ENCODE measurements at places on chromosomes 4 and X. TPM values are rescaled to one million over a fixed set of nuclear protein-coding genes. Genes with fewer than 3 reads are reported as not detected.

CENPVL1 gene
- total RNA-seq: not detected

DIPK2B gene
- total RNA-seq: not detected

VSIG4 gene
- total RNA-seq: not detected

CXXC4 gene
- total RNA-seq: 0.80 TPM

ATP6AP1 gene
- total RNA-seq: 112 TPM

TMEM47 gene
- total RNA-seq: not detected

RAB41 gene
- not detected for total RNA-seq

TENM3 gene
- not detected for total RNA-seq

- no peaks in the 10 kb centered on the region for H3K27me3 ChIP-seq
- no peaks in the 10 kb centered on the region for H3K36me3 ChIP-seq
- H3K4me1 ChIP-seq: peaks cover 12% of the 10 kb centered on the region
- no peak for DNase-seq
- H3K4me3 ChIP-seq: no peak overlapping the region
Measured at GRCh38 chr4:83219344-83220331, 65.0 kb downstream of the COQ2 start.

GRCh38 chrX:124194199-124194598, 138.3 kb upstream of the TEX13D start:
- H3K4me1 ChIP-seq: no peaks in the 10 kb centered on the region
- H3K27ac ChIP-seq: no peak overlapping the region
- H3K36me3 ChIP-seq: no peaks in the 10 kb centered on the region
- no peak for DNase-seq

DNA sequence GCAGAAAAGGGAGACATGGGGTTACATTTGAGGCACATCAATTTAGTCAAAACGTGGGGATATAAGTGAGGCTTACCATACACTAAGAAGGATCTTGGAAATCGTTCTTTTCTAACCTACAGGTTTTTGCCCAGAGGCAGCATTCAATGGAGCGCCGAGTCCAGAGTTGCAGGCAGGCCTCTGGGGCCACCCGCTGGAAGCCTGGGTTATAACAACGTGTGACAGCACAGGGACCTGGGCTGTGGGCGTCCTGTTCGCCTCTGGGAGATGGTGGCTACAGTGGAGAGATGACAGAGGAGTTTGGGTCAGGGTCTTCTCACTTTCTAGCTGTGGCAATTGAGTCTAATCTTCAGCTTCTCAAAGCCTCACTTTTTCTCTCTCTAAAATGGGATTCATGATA, 53.9 kb downstream of the ENPP6 start:
- H3K4me3 ChIP-seq: no peak overlapping the region
- DNase-seq: peak; percentile 27
- H3K27ac ChIP-seq: no peak overlapping the region
- H3K27me3 ChIP-seq: peaks cover 13% of the 10 kb centered on the region

DNA sequence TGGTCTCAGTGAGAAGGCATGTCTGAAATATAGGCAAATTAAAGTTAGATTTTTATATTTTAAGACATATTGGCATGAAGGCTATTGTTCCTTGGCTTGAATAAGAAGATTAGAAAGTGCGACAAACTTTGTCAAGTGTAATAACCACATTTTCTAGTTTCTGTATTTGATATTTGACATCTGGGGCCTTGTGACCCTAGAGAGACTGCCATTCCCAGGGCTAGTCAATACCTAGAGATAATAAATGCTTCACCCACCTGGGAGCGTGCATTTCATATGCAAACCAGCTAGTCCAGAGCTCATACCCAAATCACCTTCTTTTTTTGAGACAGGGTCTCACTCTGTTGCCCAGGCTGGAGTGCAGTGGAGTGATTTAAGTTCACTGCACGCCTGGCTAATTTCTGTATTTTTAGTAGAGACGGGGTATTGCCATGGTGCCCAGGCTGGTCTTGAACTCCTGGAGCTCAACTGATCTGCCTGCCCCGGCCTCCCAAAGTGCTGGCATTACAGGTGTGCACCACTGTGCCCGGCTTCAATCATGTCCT, 62.6 kb downstream of the COQ2 start:
- no peak overlapping the region for H3K4me3 ChIP-seq
- no peaks in the 10 kb centered on the region for H3K27me3 ChIP-seq
- H3K27ac ChIP-seq: no peak overlapping the region
- no peaks in the 10 kb centered on the region for H3K36me3 ChIP-seq
- H3K4me1 ChIP-seq: peaks cover 12% of the 10 kb centered on the region

DNA sequence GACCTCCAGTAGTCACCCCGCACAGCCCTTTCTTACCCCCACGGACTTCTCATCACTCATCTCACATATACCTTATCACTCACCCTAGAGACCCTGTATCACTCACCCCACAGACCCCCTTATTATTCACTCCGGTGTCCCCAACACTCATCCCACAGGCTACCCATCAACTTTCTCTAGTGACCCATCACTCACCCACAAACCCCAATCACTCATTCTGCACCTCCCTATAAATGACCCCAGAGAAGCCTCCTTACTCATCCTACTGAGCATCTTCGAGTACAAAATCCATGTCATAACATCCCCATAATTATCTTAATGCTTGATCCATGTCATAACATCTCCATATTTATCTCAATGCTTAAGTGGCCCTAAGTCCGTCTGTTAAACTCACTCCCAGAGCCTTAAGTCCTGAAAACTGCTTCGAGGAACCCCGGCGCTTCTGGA, 934 bp downstream of the ZNF41 start:
- no peaks in the 10 kb centered on the region for H3K4me1 ChIP-seq
- no peaks in the 10 kb centered on the region for H3K27me3 ChIP-seq
- H3K27ac ChIP-seq: no peak overlapping the region
- peak overlapping the region; percentile 57 for H3K4me3 ChIP-seq

DNA sequence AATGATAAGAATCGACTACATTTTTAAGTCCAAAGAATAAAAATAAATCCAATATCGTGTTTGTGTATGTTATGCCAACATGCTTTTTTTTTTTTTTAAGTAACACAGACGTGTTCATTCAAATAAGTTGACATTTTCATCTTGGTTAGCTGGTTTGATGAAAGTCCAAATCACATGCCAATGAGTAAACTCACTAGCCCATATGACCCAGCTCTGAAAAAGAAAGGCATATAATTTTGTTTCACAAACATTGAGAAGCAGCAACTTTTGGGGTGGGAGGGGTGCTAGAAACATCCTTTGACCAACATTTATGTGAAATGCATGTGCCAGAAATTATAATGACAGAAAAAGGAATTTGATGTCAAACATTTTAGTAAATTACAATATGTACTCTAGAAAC, 61.6 kb upstream of the SPP1 start:
- DNase-seq: no peak
- no peaks in the 10 kb centered on the region for H3K36me3 ChIP-seq
- H3K27me3 ChIP-seq: no peaks in the 10 kb centered on the region
- H3K27ac ChIP-seq: no peak overlapping the region

DNA sequence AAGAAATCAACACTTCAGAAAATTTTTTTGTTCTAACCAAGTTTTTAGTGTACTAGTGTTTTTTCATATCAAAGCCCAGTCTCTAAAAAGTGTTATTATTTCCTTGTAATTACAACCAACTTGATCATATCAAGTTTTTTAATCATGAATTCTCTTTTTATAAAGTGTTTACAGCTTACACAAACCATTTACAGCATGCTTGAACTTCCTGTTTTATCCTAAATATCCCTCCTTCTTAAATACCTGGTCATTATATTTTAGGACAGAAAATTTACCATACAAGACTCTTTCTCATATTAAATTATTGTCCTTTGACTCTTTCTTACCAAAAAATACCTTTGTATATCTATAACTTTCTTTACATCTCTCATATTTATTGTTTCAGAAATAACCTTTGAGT, 89.4 kb upstream of the NPY2R start:
- H3K36me3 ChIP-seq: no peaks in the 10 kb centered on the region
- H3K27ac ChIP-seq: no peak overlapping the region
- H3K27me3 ChIP-seq: no peaks in the 10 kb centered on the region
- H3K4me1 ChIP-seq: no peaks in the 10 kb centered on the region
- H3K4me3 ChIP-seq: no peak overlapping the region

DNA sequence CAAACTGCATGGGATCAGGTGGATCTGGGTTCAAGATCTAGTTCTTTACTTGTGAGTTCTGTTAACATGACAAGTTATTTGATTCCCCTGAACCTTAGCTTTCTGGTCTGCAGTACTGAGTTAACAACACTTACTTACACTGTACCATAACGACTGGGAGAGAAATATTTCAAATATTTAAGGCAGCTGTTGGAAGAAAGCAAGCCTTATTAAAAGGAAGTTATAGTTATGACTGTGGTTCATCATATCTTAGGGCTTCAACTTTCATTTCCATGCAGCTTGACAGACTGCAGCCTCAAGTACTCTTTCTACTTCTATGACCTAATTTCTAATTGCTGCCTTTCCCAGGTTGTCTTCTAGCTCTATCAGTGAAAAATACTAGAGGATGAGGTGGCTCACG, 40.0 kb upstream of the PDGFRA start:
- no peak for DNase-seq
- H3K27me3 ChIP-seq: no peaks in the 10 kb centered on the region
- H3K27ac ChIP-seq: no peak overlapping the region
- no peaks in the 10 kb centered on the region for H3K36me3 ChIP-seq
- H3K4me3 ChIP-seq: no peak overlapping the region

DNA sequence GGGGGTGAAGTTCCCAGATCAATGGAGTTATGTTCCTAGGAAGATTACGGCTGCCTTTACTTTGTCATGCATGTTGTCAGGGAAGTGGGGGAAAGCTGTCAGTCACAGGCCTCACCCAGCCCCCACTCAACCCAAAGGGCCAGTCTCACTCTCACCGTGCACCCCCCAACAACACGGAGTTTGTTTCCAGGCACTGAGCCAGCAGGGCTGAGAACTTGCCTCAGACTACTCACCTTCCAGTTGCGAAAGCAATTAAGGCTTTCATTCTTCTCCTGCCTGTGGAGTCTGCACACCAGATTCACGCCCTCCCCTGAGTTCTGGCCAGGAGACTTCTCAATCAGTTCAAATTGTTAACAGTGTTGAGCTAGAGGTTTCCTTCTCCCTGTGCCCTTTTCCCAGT, 114.3 kb downstream of the SH3BGRL start:
- H3K36me3 ChIP-seq: no peaks in the 10 kb centered on the region
- no peaks in the 10 kb centered on the region for H3K27me3 ChIP-seq
- DNase-seq: no peak
- H3K4me1 ChIP-seq: no peaks in the 10 kb centered on the region
- no peak overlapping the region for H3K27ac ChIP-seq
- H3K4me3 ChIP-seq: no peak overlapping the region

DNA sequence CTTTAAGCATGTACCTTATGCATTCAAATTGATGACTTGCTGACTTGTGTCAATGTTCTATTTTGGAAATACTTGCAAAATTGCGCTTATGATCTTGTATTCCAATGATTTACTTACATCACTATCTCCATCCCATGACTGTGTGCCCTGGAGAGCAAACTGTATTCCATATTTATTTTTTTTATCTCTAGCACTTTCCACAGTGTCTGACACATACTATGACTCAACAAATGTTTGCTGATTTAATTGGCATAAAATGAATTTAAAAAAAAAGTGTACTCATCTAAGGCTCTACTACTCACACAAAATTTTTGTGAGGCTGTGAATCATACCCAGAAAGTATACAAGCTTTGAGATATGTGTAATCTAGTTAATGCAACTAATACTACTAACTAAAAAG, 1066.8 kb upstream of the ADGRL3 start:
- H3K27me3 ChIP-seq: no peaks in the 10 kb centered on the region
- no peak overlapping the region for H3K27ac ChIP-seq
- no peaks in the 10 kb centered on the region for H3K4me1 ChIP-seq
- DNase-seq: no peak

DNA sequence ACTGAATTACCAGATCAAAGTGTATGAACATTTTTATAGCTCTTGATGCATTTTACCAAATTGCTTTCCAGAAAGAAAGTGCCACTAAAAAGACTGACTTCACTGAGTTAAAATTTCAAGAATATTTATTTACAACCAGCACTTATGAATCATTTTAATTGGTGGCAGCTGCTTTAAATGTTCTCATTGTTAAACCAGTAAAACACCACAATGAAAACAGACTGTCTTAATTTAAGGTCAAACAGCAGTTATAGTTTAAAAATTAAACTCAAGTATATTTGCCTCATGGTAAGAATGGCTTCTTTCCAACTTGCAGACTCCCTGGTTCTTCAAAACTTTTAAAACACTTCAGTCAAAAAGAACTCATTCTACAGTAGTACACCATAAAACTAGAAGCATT, 36.9 kb downstream of the AMMECR1 start:
- H3K4me3 ChIP-seq: no peak overlapping the region
- H3K27ac ChIP-seq: no peak overlapping the region
- peaks cover 24% of the 10 kb centered on the region for H3K4me1 ChIP-seq

Data from PC-9 (cell line).